ENCODE measurements at places on chromosomes 2 and 18.

- no peak for DNase-seq
Observed at GRCh38 chr2:228432116-228432515, 250.6 kb upstream of the SPHKAP start.

DNA sequence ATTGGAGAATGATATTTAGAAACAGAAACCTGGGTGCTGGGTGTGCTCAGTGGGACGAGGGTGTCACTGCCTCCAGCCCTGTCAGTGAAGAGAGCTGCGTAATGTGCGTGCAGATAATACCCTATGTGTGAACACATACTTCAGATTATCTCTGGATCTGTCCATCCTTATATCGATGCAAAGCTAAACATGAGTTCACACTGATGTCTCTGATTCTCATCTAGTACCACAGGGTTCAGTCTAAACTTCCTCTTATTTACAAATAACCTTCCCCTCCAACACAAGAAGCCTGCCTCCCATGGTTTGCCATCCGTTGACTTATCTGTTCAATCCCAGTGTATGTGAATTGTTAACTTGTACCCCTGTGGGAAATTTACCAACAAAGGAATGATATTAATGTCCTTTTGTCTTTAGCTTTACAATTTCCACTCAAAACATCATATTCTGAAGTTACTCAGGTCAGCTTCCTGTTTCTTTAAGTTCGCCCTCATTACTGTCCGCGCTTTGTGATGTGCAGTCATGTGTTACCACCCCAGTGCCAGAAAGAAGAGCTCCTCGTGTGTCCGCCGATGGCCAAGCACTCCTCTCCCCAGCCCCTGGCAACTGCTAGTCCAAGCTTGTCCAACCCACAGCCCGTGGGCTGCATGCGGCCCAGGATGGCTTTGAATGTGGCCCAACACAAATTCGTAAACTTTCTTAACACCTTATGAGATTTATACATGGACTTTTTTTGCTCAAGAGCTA, 108.2 kb downstream of the RTP5 start:
- DNase-seq, result no peak

DNA sequence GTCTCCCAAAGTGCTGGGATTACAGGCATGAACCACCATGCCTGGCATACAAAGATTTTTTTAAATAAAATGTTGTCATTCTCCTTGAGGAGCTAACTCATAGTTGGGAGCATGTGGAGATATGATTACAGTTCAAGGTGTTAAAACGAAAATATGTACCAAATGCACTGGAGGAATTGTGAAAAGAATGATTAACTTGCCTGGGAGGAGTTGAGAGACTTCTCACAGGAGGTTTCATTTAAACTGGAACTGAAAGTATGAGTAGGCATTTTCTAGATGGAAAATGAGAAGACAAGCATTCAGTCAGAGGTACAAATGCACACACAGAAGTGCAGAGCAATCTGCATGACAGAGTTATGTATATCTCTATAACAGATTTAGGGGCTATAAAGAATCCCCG, 126.6 kb upstream of the PDE1A start:
- no peak for DNase-seq

DNA sequence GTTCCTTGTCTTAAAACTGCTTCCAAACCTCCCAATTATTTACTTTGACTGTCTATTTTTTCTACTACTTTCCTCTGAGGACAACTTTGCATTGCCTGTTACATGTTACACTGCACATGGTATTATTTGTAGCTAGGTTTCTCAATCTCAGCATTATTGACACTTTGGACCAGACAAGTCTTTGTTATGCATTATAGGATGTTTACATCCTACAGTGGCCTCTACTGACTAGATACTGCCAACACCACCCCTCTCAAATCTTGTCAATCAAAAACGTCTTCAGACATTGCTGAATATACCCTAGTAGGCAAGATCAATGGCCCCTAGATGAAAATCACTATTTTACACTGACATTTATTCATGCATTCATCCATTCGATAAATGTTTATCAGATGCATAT, 129.6 kb upstream of the DNAJC10 start:
- no peak for DNase-seq

DNA sequence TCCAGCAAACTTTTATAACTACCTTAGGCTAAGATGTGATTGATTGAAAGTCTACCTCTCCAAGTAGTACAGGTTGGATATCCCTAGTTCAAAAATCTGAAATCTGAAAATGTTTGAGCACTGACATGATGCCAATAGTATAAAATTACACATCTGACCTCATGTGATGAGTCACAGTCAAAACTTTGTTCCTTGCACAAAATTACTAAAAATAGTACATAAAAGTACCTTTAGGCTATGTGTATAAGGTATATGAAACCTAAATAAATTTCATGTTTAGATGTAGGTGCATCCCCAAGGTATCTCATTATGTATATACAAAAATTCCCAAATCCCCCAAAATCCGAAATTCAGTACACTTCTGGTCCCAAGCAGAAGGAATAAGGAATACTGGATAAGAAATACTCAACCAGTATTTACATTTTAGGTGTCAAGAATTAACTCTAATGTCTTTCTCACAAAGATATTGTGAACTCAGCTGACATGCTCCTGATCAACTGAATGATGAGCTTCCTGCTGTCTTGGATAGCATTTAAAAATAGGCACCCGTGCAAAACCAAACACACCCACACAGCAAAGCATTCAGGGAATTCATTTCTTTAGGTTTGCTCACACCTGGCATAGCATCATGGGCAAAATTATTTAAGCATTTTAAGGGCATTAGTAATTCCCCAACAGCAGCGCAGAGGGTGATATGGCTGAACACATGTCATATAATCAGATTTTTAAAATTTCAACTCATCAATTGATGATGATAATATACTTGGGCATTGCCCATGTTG, 497.4 kb upstream of the MEIS1 start:
- DNase-seq, result no peak

DNA sequence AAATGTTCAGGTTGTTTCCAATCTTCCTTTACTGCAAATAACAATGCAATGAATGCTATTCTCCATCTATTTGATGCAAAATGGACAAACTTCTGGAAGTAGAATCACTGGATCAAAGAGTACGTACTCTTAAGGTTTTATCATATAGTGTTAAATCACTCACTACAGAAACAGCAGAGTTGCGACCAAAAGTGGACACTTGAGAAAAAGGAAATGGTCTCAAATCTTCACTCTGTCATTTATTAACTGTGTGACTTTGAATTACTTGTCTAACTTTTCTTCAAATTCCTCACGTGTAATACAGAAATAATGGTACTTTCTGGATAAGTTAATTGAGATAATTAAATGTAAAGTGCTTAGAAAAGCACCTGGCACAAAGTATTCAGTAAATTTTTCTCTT, 78.1 kb downstream of the CERKL start:
- DNase-seq, result no peak

GRCh38 chr18:31248783-31249521, 69.0 kb upstream of the DSG1 start:
- no peak for DNase-seq

Data from right kidney (tissue), 9 donors.